ENCODE measurements at places on chromosomes 16 and 17. TPM values are rescaled to one million over a fixed set of nuclear protein-coding genes. Genes with fewer than 3 reads are reported as not detected.

DNA sequence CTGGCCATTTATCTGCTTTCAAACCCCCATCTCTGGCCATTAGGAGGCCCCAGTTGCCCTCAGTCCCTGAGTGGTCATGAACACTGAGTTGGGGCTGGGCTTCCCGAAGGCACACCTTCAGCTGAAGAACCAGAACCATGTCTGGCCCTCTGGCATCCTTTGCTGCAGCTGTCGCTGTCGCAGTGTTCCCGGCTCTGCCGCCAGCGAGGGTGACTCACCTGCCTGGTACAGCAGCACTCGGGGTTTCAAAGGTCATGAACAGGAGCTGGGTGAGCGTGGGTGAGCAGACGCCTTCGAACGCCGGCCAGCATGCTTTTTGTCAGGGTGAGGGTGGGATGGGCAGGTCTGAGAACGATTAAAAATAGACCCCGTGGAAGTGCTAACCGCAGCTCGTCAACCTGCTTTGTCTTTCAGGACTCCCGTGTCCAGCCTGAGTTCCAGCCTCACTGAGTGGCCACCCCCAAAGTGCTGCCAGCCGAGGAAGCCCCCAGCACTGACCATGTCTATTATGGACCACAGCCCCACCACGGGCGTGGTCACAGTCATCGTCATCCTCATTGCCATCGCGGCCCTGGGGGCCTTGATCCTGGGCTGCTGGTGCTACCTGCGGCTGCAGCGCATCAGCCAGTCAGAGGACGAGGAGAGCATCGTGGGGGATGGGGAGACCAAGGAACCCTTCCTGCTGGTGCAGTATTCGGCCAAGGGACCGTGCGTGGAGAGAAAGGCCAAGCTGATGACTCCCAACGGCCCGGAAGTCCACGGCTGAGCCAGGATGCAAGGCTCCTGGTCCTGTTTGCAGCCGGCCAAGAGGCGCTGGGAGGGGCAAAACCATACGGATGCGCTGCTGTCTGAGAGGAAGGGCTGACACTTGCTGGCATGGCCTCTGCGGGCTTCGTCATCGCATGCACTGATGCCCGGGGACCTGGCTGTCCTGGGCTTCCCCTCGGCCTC, 7.6 kb downstream of the SNN start:
- no peaks in the 10 kb centered on the region for H3K36me3 ChIP-seq
- H3K4me1 ChIP-seq: peaks cover 100% of the 10 kb centered on the region
- H3K27me3 ChIP-seq: no peaks in the 10 kb centered on the region
- peak overlapping the region; percentile 62 for H3K27ac ChIP-seq
- no peak for DNase-seq
- H3K4me3 ChIP-seq: no peak overlapping the region

DNA sequence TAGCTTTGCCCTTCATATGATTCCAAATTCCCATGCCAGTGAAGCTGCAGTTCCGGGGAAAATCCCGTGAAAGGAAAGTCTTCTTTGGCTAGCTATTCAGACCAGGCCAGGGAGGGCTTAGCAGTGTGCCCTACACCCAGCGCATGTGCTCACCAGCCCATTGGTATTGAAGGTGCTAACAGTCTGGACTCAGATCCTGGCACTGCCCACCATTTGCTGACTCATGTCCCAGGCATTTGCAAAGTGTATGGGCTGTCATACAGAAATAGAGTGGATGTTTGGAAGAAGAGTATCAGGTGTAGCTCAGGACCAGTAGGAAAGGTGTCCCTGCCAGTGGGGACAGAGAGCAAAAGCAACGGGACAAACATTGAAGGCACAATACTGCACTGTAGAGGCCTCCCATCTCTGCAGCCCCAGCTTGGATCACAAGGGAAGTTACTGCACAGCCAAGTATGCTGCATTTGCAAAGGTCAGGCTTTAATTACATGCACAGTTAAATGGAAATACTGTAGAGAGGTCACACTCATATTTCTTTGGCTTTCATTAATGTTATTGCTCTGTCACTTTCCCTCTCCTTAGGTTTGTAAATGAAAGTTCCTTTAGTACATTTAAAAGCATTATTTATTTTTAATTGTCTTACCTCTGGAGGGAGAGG, 220.0 kb downstream of the IRX3 start:
- H3K27ac ChIP-seq: no peak overlapping the region
- no peak for DNase-seq
- H3K4me1 ChIP-seq: no peaks in the 10 kb centered on the region
- no peaks in the 10 kb centered on the region for H3K36me3 ChIP-seq

DNA sequence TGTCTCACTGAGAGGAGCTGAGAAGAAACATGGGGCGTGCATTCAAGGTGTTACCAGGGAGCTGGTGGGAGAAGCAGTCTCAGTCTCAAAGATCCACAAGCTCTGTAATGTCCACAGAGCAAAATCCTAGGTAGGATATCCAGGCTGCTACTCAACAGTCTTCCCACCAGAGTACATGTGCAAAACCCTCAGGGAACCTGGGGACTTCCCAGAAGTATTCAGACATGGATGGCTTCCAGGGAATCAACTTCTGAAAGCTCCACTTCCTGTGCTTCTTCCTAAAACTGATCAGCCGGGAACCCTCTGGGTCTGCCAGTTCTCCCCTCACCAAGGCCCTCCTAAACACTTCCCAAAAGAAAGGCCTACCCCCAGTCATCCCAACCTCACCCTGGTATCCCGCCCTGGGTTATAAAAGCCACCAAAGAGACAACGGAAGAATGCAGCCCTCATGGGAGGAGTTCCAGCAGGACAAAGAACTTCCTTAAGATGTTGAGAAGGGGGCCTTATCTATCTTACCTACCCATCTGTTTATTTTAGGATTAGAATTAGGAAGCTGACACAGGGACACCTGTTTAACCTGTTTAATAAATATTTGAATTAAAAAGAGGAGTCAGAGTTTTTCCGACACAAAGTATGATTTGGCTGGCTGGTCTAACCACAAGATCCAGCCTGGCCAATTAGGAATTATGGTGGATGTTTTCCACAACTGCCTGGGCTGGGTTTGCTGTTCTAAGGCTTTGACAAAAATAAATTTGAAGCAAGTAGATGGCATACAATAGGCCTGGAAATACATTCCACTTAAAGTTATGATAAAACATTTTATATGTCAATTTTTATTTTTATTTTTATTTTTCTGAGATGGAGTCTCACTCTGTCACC, 37.0 kb downstream of the CUEDC1 start:
- DNase-seq: no peak
- no peak overlapping the region for H3K4me3 ChIP-seq
- no peak overlapping the region for H3K27ac ChIP-seq
- H3K36me3 ChIP-seq: no peaks in the 10 kb centered on the region

DNA sequence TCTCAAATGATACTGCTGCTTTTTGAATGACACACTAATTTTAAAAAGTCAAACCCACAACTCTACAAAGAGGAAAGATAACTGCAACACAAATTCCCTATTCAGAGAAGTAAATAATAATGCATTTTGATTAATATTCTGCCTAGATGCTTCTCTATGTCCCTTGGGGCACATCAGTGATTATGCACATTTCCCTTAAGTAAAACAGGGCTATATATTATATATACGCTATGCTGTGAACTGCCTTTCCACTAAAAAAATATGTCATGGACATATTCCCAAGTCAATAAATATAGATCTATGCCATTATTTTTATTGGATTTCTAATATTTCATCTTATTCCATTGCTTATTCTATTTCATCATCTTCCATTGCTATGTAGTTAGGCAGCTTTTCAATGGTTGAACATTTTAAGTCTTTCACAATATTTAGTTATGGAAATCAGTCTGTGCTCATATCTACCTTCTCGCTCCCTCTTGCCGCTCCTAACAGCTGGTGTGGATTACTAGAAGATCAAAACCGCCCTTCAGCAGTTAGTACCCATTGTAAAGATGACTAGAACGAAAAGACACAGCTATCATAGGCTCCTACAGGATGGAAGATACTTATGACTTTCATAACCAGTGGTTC, 468.2 kb upstream of the GOT2 start:
- H3K36me3 ChIP-seq: no peaks in the 10 kb centered on the region
- H3K27ac ChIP-seq: no peak overlapping the region
- H3K4me3 ChIP-seq: no peak overlapping the region
- H3K4me1 ChIP-seq: no peaks in the 10 kb centered on the region

DNA sequence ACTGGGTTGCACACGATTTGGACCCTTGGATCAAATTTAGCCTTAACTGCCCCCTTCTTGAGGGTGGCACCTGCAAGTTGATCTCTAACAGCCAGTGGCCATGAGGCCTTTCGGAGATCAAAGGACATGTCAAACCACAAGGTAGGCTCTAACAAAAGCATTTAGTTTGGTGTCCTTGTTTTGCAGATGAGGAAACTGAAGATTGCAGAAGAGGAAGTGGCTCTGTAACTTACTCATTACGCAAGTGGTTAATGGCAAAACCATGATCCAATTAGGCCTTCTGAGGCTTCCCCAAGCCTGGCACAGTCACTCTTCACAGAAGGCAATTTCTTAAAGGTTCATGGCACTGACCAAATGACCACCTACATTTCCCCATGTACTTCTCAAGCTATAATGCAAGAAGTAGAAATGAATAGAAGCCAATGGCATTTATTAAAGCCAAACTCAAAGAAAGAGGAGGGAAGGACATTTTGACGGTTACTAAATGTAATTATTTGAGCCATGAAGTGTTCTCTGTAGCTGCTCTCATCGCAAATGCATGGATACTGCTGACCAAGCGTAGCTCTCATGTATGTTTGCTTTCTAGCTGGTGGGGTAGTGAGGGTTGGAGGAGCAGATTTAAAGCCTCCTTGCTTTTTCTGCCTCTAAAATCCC, 32.8 kb upstream of the ABCC12 start:
- H3K4me1 ChIP-seq: no peaks in the 10 kb centered on the region
- no peaks in the 10 kb centered on the region for H3K36me3 ChIP-seq
- H3K27ac ChIP-seq: no peak overlapping the region
- no peak overlapping the region for H3K4me3 ChIP-seq
- no peak for DNase-seq

GRCh38 chr16:57482845-57483545, 3.3 kb downstream of the DOK4 start:
- peaks cover 36% of the 10 kb centered on the region for H3K4me1 ChIP-seq
- H3K27me3 ChIP-seq: no peaks in the 10 kb centered on the region
- H3K4me3 ChIP-seq: no peak overlapping the region
- DNase-seq: no peak
- no peaks in the 10 kb centered on the region for H3K36me3 ChIP-seq
- H3K27ac ChIP-seq: no peak overlapping the region

DNA sequence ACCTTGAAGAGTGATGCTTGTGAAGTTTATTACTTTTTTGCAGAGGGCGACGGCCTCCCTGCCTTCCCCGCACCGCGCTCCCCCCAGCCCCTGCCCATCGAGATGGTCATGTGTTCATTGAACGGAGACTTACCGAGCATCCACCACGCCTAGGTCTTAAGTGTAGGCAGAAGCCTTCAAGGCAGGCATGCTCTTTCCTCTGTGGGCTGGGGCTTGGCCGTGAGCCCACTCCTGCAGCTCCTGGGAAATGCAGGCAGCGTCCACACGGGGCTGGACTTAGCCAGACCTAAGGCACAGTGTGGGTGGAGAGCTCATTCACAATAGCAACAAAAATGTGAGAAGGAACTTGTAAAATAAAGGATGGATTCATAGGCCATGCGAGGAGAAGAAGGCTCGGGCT, 19.2 kb downstream of the RNF213 start:
- H3K27ac ChIP-seq: no peak overlapping the region
- H3K27me3 ChIP-seq: no peaks in the 10 kb centered on the region
- H3K4me3 ChIP-seq: no peak overlapping the region
- DNase-seq: no peak
- no peaks in the 10 kb centered on the region for H3K4me1 ChIP-seq

GRCh38 chr17:21476867-21477266, 100.7 kb downstream of the KCNJ12 start:
- H3K27me3 ChIP-seq: peaks cover 24% of the 10 kb centered on the region
- H3K27ac ChIP-seq: no peak overlapping the region
- H3K36me3 ChIP-seq: no peaks in the 10 kb centered on the region
- H3K4me3 ChIP-seq: no peak overlapping the region
- no peaks in the 10 kb centered on the region for H3K4me1 ChIP-seq

GRCh38 chr17:42016411-42016831, 818 bp downstream of the DNAJC7 start:
- H3K27me3 ChIP-seq: no peaks in the 10 kb centered on the region
- H3K36me3 ChIP-seq: no peaks in the 10 kb centered on the region
- no peak for DNase-seq
- H3K4me3 ChIP-seq: peak overlapping the region; percentile 99
- H3K27ac ChIP-seq: peak overlapping the region; percentile 95
- H3K4me1 ChIP-seq: peaks cover 36% of the 10 kb centered on the region

- peaks cover 4% of the 10 kb centered on the region for H3K36me3 ChIP-seq
- no peaks in the 10 kb centered on the region for H3K27me3 ChIP-seq
- peaks cover 56% of the 10 kb centered on the region for H3K4me1 ChIP-seq
- H3K27ac ChIP-seq: peak overlapping the region; percentile 64
- no peak overlapping the region for H3K4me3 ChIP-seq
Measured at GRCh38 chr17:39846205-39846604, 17.9 kb downstream of the IKZF3 start.

DNA sequence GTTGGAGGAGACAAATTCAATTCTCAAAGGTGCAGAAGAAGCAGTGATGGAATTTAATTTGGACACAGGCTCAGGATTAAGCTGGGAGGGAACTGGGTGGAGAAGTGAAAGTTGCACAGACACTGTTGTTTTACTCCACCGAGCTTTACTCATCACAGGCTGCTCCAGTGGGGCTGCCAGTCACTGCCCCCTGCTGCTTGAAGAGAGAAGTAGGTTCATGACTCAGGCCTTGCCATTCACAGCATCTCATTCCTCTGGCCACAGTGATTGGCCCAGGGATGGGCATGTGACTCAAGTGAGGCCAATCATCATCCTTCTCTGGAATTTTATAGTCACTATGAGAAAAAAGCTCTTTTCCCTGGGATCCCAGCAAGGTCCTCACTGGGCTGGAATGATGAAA, 11.8 kb downstream of the GNAO1 start:
- H3K27ac ChIP-seq: no peak overlapping the region
- no peaks in the 10 kb centered on the region for H3K36me3 ChIP-seq
- H3K27me3 ChIP-seq: no peaks in the 10 kb centered on the region
- H3K4me3 ChIP-seq: no peak overlapping the region
- peaks cover 44% of the 10 kb centered on the region for H3K4me1 ChIP-seq

DNA sequence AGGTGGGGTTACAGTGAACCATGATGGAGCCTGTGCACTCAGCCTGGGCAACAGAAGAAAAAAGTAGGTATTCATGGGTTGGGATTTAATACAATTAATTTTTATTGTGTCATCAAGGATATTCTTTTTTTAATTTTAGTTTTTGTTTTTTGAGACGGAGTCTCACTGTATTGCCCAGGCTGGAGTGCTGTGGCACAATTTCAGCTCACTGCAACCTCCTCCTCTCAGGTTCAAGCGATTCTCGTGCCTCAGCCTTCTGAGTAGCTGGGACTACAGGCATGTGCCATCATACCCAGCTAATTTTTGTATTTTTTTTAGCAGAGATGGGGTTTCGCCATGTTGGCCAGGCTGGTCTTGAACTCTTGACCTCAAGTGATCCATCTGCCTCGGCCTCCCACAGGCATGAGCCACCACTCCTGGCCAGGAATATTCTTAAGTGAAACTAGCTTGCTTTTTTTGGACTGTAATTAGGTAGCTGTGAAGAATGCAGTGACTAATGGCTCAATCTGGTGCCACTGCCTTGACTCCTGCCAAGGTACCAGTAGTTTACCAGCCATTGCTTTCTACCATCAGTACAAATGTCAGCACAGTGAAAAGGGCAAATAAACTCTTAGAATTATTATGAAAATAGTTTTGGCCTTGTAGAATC, 4.8 kb downstream of the PPM1D start:
- no peaks in the 10 kb centered on the region for H3K27me3 ChIP-seq
- no peak overlapping the region for H3K4me3 ChIP-seq
- no peak for DNase-seq
- H3K36me3 ChIP-seq: no peaks in the 10 kb centered on the region

CPSF4L gene
- not detected for total RNA-seq

SLC25A10 gene
- total RNA-seq: 6.5 TPM

ASPHD1 gene
- total RNA-seq: not detected

SLC5A11 gene
- 0.62 TPM for total RNA-seq

WIPI1 gene
- 14.7 TPM for total RNA-seq

TLCD1 gene
- total RNA-seq: 3.1 TPM

SMYD4 gene
- 42.3 TPM for total RNA-seq

NPIPA2 gene
- total RNA-seq: 5.1 TPM

NTN3 gene
- total RNA-seq: not detected
